Esophagus squamous epithelium (tissue), 5 donors: ENCODE measurements at places on chromosomes 11 and 22. TPM values are rescaled to one million over a fixed set of nuclear protein-coding genes. Genes with fewer than 3 reads are reported as not detected.

Gene ACR
- not detected for total RNA-seq

- H3K4me1 ChIP-seq, result peaks cover 4% of the 10 kb centered on the region
- no peak overlapping the region for H3K27ac ChIP-seq
- H3K36me3 ChIP-seq, result no peaks in the 10 kb centered on the region
- no peak for DNase-seq
- no peaks in the 10 kb centered on the region for H3K27me3 ChIP-seq
- no peak overlapping the region for H3K4me3 ChIP-seq
Measured at GRCh38 chr11:86978756-86979608, 23.8 kb upstream of the FZD4 start.

GRCh38 chr11:85805387-85805786 is 5.6 kb downstream of the SYTL2 start:
- H3K27me3 ChIP-seq, result no peaks in the 10 kb centered on the region
- no peaks in the 10 kb centered on the region for H3K36me3 ChIP-seq
- DNase-seq, result no peak
- peaks cover 44% of the 10 kb centered on the region for H3K4me1 ChIP-seq
- H3K27ac ChIP-seq, result no peak overlapping the region

- no peak for DNase-seq
- H3K4me1 ChIP-seq, result peaks cover 46% of the 10 kb centered on the region
- H3K27me3 ChIP-seq, result no peaks in the 10 kb centered on the region
- no peak overlapping the region for H3K27ac ChIP-seq
- H3K4me3 ChIP-seq, result no peak overlapping the region
Measured at GRCh38 chr22:19434401-19434800, 2.1 kb downstream of the MRPL40 start.

Gene TAF10
- 31.9 TPM for total RNA-seq

Gene TALDO1
- 526 TPM for total RNA-seq

Gene ANO9
- 22.1 TPM for total RNA-seq

GRCh38 chr11:103528046-103528445 is 418.8 kb downstream of the DYNC2H1 start:
- H3K4me3 ChIP-seq, result no peak overlapping the region
- H3K27me3 ChIP-seq, result no peaks in the 10 kb centered on the region
- DNase-seq, result no peak
- H3K36me3 ChIP-seq, result no peaks in the 10 kb centered on the region
- no peaks in the 10 kb centered on the region for H3K4me1 ChIP-seq
- H3K27ac ChIP-seq, result no peak overlapping the region
